ENCODE measurements at places on chromosomes 13 and 19.

GRCh38 chr19:44212866-44213346 is 574 bp downstream of the ZNF227 start:
- no peak for DNase-seq

GRCh38 chr13:20331419-20331818 is 99.3 kb upstream of the GJB6 start:
- no peak for DNase-seq

DNA sequence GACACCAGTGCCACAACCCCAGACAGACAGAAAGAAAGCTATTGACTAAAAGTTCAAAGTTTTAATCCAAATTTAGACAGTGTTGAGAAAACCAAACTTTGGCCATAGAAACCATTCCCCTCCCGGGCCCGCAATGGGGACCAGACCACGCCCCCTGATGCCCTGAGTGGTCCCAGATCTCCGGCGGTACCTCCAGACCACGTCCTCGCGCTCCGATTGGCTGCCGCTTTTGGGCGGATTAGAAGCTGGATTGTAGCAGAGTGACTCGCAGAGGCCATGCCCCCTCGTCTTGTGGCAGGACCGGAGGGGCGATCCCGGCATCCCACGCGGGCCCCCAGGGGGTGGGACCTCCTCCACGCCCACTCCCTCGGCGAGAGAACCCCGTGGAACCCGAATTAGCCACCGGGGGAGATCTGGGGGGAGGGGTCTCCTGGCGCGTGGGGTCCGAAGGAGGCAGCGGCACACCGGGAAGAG is 797 bp upstream of the HSD17B14 start:
- DNase-seq: no peak

DNA sequence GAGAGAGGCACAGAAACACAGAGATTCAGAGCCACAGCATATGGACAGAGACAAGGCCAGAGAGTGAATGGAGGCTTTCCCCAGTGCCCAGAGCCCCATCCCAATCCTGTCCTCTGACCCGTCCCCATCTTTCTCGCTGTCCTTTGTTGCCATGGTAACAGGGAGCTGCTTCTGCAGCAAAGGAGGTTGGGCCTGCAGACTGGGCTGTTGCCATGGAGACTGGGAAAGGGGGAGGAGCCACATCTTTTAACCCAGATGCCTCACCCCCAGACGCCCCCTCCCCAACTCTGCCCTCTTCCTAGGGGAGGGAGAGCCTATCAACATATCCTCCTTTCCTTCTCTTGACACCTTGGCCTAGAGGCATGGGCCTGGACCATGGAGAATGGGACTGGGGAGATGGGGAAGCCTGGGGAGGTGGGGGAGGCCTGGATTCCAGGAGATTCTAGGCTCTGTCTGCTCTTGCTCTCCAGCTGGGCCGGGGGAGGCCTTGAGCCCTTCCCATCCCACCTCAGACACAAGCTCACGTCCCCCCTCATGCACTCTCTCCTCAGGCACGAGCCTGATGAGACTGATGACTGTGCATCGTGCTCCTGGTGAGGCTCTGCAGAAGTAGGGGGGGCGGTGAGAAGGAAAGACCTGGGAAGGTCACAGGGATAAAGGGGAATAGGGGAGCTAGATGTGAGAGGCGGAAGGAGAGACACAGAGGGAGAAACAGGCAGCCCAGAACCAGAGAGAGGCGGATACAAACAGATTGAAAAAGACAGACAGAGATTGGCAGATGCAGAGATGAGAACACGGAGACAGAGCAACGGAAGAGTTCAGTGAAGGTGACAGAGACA is 2.1 kb upstream of the ATP1A3 start:
- DNase-seq: no peak

GRCh38 chr13:48746821-48747220 is 93.1 kb downstream of the CYSLTR2 start:
- no peak for DNase-seq

DNA sequence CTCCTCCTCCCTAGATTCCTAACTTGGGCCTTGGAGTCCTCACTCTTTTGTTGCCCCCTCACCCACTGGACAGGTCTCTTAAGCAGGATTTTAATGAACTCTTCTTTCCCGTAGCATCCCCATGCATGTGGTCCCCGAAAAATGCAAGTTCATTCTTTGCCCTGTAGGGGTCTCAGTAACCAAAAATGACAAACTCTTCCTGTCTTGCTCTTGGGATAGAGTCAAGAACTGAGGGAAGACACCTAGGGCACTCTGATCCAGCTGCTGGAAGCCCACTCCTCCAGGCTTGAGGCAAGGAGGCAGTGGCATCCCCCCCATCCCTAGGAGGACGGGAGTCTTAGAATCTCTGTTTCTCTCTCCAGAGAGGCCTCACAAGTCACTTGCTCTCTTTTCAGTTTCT is 987.0 kb downstream of the DIAPH3 start:
- no peak for DNase-seq

DNA sequence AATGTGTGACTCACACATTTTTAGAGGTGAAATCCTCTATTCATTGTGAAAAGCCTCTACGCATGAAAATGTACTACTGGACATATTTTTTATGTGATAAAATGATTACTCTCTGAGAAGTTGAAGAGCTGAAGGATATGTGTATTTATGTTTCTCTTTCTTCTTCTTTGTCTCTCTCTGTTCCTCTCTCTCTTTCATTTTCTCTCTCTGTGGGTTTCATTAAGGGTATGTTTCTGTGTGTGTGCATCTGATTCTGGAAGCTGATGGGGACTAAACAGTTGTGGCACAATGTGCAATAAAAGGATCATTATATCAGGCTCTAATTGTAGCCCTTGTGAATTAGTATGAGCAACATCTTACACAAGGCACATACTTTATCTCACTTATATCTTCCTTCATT is 867.7 kb downstream of the PCDH9 start:
- no peak for DNase-seq

DNA sequence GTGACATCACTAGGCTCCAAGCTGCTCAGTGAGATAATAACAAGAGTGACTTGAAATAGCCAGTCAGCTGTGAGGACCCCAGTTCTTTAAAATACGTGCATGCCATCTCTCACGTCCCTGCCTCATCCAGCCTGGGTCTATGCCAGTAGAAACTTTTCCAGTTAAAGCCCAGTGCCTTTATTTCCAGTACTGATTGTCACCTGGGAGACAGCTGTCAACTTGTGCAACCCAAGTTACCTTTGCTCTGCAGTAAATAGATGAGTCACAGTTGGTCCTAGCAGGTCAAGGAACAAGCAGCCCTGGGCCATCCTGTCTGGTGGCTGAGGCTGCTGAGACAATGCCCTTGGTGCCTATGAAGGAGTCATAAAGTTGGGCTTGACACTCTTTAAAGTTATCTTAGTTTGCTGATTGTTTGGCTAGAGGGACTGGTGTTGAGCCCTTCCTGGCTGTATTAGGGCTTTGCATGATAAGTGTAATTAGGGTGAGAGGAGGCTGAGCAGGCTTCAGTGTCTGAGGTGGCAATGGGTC is 228.7 kb downstream of the LACC1 start:
- DNase-seq: no peak

DNA sequence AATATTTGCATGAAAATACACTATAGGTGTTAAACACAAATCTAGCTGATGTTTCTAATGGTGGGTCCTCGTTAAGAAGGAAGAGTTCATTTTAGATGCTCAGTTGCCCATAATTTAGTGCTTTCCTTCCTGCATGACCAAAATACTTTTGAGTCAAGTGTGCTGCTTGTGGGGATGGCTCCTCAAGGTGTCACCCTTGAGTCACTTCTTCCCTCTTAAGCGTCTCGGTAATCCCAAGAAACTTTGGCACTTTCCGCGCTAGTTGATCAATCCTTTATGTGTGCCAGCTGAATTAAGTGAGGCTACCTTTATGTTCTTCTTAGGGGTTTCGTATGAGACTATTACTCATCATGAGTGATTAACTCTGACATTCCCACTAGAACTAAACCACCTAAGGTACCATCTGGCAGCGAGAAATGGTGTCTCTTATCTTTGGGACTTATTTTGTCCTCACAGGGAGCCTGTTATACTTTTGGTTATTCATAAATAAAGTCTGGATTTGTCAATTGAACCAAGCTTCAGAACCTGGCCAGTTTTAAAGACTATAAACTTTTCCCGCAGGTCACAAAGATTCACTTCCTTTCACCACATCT is 106.8 kb downstream of the NHLRC3 start:
- DNase-seq: peak; percentile 24

GRCh38 chr13:33845572-33846302 is 27.8 kb downstream of the RFC3 start:
- DNase-seq: no peak

- no peak for DNase-seq
Observed at GRCh38 chr13:113884821-113885220, 20.9 kb upstream of the GAS6 start.

- DNase-seq: no peak
Observed at GRCh38 chr19:18795540-18795939, 4.4 kb upstream of the COMP start.

- DNase-seq: no peak
Observed at GRCh38 chr19:38862321-38863059, 12.7 kb upstream of the HNRNPL start.

GRCh38 chr19:10122045-10122444 is 2.3 kb upstream of the EIF3G start:
- DNase-seq: no peak

DNA sequence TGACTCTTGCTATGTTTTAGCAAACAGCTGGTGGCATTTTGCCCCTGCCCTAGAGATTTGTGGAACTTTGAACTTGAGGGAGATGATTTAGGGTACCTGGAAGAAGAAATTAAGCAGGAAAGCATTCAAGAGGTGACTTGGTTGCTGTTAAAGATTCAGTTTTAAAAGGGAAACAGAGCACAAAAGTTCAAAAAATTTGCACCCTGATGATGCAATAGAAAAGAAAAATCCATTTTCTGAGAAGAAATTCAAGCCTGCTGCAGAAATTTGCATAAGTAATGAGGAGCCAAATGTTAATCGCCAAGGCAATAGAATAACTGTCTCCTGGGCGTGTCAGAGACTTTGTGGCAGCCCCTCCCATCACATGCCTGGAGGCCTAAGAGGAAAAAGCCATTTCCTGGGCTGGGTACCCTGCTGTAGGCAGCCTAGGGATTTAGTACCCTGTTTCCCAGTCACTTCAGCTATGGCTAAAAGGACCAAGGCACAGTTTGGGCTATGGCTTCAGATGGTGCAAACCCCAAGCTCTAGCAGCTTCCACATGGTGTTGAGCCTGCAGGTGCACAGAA is 958.5 kb upstream of the MIR17HG start:
- no peak for DNase-seq

DNA sequence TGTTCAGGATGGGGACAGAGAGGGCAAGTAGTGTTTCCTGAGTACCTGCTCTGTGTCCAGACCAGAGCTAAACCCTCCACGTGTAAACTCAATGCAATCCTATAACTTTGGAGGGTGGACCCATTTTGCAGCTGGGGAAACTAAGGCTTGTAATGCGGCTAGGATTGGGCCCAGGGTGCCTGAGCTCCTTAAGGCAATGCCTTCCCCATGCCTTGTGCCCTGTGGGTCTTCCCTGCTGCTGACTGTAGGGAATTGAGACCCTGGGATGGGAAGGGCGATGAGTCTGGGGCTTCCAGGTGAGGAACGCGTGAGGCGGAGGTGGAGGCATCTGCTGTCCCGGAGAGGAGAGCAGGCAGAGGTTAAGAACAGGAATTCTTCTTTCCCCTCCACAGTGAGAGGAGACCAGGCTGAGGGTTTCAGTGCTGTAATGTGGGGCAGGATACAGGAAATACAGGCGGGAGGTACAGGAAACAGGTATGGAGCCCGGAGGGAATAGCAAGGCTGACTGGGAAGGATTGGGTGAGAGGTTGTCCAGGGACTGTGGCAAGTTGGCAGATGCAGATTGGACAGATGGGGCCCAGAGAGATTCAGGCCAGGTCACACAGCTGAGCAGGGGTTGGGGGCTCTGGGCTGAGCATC is 19.2 kb downstream of the SLC27A1 start:
- no peak for DNase-seq

DNA sequence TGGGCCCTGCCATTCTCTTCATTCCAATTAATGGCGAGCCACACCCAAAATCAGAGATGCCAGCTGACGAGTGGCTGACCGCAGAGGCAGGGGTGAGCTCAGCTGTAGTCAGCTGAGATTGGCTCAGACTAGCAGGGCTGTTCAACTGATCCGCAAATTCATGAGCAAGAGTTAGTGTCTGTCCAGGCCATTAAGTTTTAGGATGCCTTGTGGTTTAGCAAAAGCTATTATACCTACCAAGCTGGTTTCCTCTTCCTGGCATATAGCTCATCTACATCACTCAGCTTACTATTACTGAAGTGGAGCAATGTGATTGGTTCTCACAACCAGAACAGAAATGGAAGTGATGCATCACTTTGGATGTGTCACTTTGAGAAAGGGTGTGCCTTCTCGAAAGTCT is 148.7 kb downstream of the NALCN start:
- DNase-seq: no peak

DNA sequence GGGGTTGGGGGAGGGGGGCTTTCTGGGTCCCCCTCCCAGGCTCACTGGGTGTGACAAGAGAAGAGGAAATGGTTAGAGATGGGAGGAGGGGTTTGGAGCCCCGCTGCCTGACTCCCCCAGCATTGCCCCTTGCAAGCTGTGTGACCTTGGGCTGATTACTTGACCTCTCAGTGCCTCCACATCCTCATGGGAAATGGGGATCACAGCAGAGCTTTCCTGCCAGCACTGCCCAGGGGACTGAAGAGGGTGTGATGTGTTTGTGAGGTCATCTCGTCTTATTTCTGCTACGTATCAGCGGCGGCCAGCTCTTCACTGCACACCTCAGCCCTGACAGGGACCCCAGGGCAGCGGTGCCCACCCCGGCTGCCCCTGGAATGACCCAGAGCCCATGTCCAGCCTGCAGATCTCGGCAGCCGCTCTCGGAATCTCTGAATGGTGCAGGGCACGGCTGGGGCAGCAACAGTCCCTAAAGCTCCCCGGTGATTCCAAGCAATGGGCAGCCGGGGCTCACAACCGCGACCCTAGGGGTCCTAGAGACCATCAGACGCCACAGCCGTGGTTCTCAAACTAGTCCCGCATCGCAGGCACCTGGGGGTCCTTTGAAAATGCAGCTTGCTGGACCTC is 8.4 kb downstream of the PNMA8B start:
- DNase-seq: no peak

DNA sequence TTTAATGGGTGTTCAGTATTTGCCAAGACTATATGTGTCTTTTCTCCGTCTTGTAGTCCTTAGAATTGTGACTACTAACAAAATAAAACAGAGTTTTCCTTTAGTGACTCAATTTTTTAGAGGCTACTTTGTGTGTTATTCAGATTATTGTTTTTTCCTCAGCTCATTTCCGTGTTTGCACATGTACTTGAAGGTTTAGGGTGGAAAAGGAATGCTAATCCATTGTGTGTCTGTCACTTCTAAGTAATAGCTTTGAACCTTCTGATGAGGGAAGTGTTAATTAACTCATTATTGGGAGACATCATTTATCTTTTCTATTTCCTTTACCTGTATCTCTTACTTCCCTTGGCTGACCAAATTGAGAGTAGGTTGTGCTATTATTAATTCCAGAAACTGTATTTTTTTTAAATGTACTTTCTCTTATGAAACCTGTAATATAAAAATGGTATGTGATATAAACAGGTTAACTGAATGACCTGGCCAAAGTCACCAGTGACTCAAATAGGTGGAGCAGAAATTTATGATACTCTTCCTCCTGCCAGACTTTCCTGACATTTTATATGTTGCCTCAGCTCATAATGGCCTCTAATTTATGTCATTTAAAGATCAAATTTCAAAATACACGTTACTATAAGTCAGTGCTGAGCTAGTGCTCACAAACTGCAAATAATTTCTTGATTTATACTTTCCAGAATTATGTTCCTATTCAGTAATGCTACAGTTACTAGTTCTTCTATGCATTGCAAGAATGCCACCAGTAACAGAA is 88.8 kb downstream of the LMO7 start:
- DNase-seq: no peak

All from Panc1 (cell line).